CD4-positive, alpha-beta memory T cell (primary cell): ENCODE measurements at places on chromosomes 2 and 18. TPM values are rescaled to one million over a fixed set of nuclear protein-coding genes. Genes with fewer than 3 reads are reported as not detected.

TIGD1 gene
- 19.3 TPM for total RNA-seq

B4GALT6 gene
- total RNA-seq, result 0.94 TPM

SERPINB12 gene
- not detected for total RNA-seq

TSGA10 gene
- 22.6 TPM for total RNA-seq

FAM110C gene
- 2.5 TPM for total RNA-seq

CFAP210 gene
- total RNA-seq, result not detected

RFTN2 gene
- total RNA-seq, result not detected

MC5R gene
- not detected for total RNA-seq

PER2 gene
- total RNA-seq, result 13.4 TPM

SNRPD1 gene
- 24.4 TPM for total RNA-seq

SNTG2 gene
- total RNA-seq, result 1.3 TPM

GALNT14 gene
- total RNA-seq, result 0.32 TPM

GRCh38 chr2:98658816-98659490, 50.6 kb downstream of the UNC50 start:
- H3K4me3 ChIP-seq, result peak overlapping the region; percentile 50
- H3K4me1 ChIP-seq, result peaks cover 97% of the 10 kb centered on the region
- DNase-seq, result peak; percentile 30
- no peaks in the 10 kb centered on the region for H3K27me3 ChIP-seq
- peak overlapping the region; percentile 69 for H3K27ac ChIP-seq
- peaks cover 2% of the 10 kb centered on the region for H3K36me3 ChIP-seq

- no peaks in the 10 kb centered on the region for H3K4me1 ChIP-seq
- H3K4me3 ChIP-seq, result no peak overlapping the region
- H3K36me3 ChIP-seq, result no peaks in the 10 kb centered on the region
- H3K27ac ChIP-seq, result no peak overlapping the region
- no peak for DNase-seq
These were observed 197.1 kb upstream of the LHCGR start for GRCh38 chr2:48952614-48953013.

- H3K4me3 ChIP-seq, result no peak overlapping the region
- DNase-seq, result no peak
- H3K4me1 ChIP-seq, result no peaks in the 10 kb centered on the region
- no peak overlapping the region for H3K27ac ChIP-seq
- H3K36me3 ChIP-seq, result no peaks in the 10 kb centered on the region
These were observed 84.2 kb upstream of the FAM136A start for GRCh38 chr2:70385966-70386595.

GRCh38 chr2:112836163-112836560, 417 bp downstream of the IL1B start:
- no peak overlapping the region for H3K27ac ChIP-seq
- H3K4me1 ChIP-seq, result no peaks in the 10 kb centered on the region
- no peak for DNase-seq
- no peak overlapping the region for H3K4me3 ChIP-seq
- no peaks in the 10 kb centered on the region for H3K27me3 ChIP-seq
- no peaks in the 10 kb centered on the region for H3K36me3 ChIP-seq

GRCh38 chr2:102895376-102895775, 133.5 kb downstream of the TMEM182 start:
- no peak overlapping the region for H3K27ac ChIP-seq
- no peaks in the 10 kb centered on the region for H3K4me1 ChIP-seq
- no peak overlapping the region for H3K4me3 ChIP-seq
- no peaks in the 10 kb centered on the region for H3K27me3 ChIP-seq
- DNase-seq, result no peak

- H3K27ac ChIP-seq, result no peak overlapping the region
- no peak for DNase-seq
- no peak overlapping the region for H3K4me3 ChIP-seq
- no peaks in the 10 kb centered on the region for H3K27me3 ChIP-seq
- peaks cover 25% of the 10 kb centered on the region for H3K4me1 ChIP-seq
- H3K36me3 ChIP-seq, result no peaks in the 10 kb centered on the region
These were observed 38.7 kb upstream of the SLC1A4 start for GRCh38 chr2:64950226-64951160.

GRCh38 chr2:164717000-164717803, 95.9 kb upstream of the GRB14 start:
- H3K27ac ChIP-seq, result no peak overlapping the region
- H3K27me3 ChIP-seq, result no peaks in the 10 kb centered on the region
- DNase-seq, result no peak
- no peak overlapping the region for H3K4me3 ChIP-seq
- no peaks in the 10 kb centered on the region for H3K4me1 ChIP-seq

DNA sequence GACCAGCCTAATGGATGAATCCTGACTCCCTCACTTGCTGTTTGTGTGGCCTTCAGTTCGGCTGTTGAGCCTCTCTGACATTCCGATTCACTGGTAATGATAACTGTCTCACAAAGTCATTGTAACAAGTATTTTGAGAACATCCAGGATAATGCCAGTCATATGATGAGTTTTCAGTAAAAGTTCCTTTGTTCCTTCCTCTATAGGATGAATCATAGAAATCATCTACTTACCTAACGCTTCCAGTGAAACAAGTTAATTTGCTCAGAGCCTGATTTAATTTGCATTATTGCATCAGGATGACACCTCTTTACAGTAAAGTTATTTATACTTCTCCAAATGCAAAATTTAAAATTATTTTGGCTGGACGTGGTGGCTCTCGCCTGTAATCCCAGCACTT, 32.0 kb downstream of the RAB31 start:
- no peak overlapping the region for H3K4me3 ChIP-seq
- DNase-seq, result no peak
- no peak overlapping the region for H3K27ac ChIP-seq
- H3K27me3 ChIP-seq, result no peaks in the 10 kb centered on the region

DNA sequence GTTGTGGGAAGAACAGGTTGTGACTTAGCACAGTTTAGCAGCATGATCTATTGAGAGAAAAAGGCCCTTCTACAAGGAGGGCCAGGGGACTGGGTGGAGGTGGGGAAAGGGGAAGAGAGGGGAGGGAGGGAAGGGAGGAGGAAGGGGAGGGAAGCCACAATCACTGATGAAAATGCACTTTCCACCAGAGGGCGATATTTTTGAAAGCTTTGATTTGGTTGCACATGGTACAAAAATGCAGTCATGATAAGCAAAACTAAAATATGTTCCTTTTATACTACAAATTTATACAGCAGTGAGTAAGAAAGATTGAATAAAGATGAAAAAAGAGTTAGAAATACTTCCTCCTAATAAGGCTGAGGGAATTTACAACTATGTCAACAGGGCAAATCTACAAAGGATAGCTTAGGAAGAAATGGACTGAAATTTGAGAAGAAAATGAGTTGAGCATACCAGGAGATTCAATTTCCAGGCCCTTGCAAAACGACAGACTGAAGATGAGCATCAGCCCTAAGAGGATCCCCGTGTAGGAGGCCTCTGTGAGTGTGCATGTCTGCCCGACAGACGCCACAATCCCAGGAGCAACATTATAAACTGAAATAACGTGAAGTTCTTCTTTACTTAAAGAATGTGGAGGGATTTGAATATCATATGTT, 17.2 kb downstream of the SH3YL1 start:
- no peaks in the 10 kb centered on the region for H3K4me1 ChIP-seq
- H3K27me3 ChIP-seq, result no peaks in the 10 kb centered on the region
- peaks cover 12% of the 10 kb centered on the region for H3K36me3 ChIP-seq
- peak; percentile 33 for DNase-seq

- no peaks in the 10 kb centered on the region for H3K4me1 ChIP-seq
- no peak overlapping the region for H3K27ac ChIP-seq
- no peaks in the 10 kb centered on the region for H3K36me3 ChIP-seq
- H3K27me3 ChIP-seq, result no peaks in the 10 kb centered on the region
- H3K4me3 ChIP-seq, result no peak overlapping the region
- DNase-seq, result no peak
These were observed 364.5 kb downstream of the IRS1 start for GRCh38 chr2:226435146-226435545.

- no peaks in the 10 kb centered on the region for H3K27me3 ChIP-seq
- H3K4me1 ChIP-seq, result no peaks in the 10 kb centered on the region
- no peaks in the 10 kb centered on the region for H3K36me3 ChIP-seq
- no peak overlapping the region for H3K4me3 ChIP-seq
- H3K27ac ChIP-seq, result no peak overlapping the region
These were observed 133.9 kb downstream of the OSR1 start for GRCh38 chr2:19224486-19224885.

DNA sequence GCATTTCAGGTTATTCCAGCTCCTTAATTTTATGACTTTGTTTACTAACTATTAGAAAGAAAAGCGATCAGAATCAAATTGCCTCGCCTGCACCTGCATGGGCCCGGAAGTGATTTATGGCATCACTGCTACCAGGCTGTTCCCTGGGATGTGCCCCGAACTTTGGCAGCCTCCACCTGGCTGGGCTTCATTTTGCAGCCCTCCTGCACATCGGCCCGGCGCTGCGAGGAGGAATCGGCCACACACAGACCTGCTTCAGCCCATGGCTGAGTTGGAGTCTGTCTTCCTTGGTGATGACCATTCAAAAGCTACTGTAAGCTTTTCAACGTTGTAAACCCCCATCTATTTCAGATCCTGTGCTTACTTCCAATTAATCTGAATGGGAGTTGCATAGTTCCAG, 638.0 kb downstream of the RNF144A start:
- DNase-seq, result no peak
- no peak overlapping the region for H3K4me3 ChIP-seq
- no peaks in the 10 kb centered on the region for H3K27me3 ChIP-seq
- H3K36me3 ChIP-seq, result no peaks in the 10 kb centered on the region
- no peak overlapping the region for H3K27ac ChIP-seq

DNA sequence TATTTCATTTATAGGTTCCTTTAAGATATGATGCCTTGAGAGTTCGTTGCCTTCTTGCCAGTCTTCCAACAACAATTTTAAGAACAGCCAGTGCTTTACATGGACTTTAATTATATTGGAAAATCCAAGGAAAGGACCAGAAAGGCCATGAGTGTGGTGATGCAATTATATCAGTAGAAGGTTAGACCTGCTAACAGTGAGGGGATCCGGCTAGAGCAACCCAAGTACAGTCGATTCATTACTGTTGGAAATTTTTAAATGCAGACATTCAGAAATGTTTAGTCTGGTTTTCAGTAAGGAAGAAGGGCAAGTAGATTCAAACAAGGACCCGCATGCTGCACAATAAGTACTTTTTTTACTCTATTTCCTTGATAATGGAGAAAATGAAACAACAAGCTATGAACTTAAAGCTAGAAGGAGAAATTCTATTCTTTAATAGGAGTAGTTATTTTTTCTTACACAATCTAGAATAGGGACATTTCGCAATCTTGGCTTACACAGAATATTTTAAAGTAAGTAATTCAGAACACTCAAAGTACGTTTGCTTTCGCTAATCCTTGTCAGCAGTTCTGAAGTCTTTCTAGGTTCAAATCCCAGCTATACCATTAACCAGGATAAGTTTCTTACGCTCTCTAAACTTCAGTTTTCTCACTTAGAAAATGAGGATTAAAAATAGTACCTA, 405.5 kb downstream of the MEIS1 start:
- no peaks in the 10 kb centered on the region for H3K27me3 ChIP-seq
- no peak for DNase-seq
- H3K36me3 ChIP-seq, result no peaks in the 10 kb centered on the region
- no peak overlapping the region for H3K4me3 ChIP-seq
- no peaks in the 10 kb centered on the region for H3K4me1 ChIP-seq

GRCh38 chr2:63378589-63378988, 209.7 kb downstream of the WDPCP start:
- DNase-seq, result no peak
- H3K4me3 ChIP-seq, result no peak overlapping the region
- H3K4me1 ChIP-seq, result no peaks in the 10 kb centered on the region
- no peaks in the 10 kb centered on the region for H3K36me3 ChIP-seq

GRCh38 chr2:30949435-30949834, 142.2 kb upstream of the CAPN13 start:
- no peaks in the 10 kb centered on the region for H3K36me3 ChIP-seq
- no peaks in the 10 kb centered on the region for H3K27me3 ChIP-seq
- no peak overlapping the region for H3K4me3 ChIP-seq
- H3K27ac ChIP-seq, result no peak overlapping the region
- H3K4me1 ChIP-seq, result no peaks in the 10 kb centered on the region

DNA sequence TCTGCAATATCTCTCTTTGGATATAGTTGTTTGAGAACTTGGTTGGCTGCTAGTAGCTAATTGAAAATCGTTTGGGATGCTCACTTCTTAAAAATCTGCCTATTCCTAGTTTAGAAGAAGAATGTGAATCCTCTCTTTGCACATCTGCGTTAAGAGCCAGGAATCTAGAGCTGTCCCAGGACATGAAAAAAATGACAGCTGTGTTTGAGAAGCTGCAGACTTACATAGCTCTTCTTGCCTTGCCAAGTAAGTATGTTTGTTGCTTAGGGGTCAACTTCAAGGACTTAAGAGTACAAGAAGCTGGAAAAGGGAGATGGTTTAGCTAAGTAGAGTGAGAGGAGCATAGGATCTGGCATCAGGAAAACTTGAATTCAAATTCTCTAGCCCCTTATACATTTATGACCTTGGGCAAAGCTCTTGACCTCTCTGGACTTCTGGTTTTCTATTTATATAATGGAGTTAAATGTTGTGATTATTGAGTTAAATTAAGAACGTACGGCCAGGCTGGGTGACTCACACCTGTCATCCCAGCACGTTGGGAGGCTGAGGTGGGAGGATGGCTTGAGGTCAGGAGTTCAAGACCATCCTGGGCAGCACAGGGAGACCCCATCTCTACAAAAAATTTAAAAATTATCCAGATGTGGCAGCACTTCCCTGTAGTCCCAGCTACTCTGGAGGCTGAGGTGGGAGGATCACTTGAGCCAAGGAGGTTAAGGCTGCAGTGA, 55.2 kb upstream of the STON1 start:
- H3K27me3 ChIP-seq, result no peaks in the 10 kb centered on the region
- H3K36me3 ChIP-seq, result peaks cover 11% of the 10 kb centered on the region
- no peak overlapping the region for H3K4me3 ChIP-seq

- no peak overlapping the region for H3K27ac ChIP-seq
- no peak for DNase-seq
- no peaks in the 10 kb centered on the region for H3K27me3 ChIP-seq
- no peaks in the 10 kb centered on the region for H3K4me1 ChIP-seq
These were observed 141.0 kb downstream of the NR4A2 start for GRCh38 chr2:156191527-156191926.

GRCh38 chr2:43787895-43788294, 14.1 kb downstream of the DYNC2LI1 start:
- H3K27ac ChIP-seq, result no peak overlapping the region
- no peaks in the 10 kb centered on the region for H3K4me1 ChIP-seq
- H3K27me3 ChIP-seq, result no peaks in the 10 kb centered on the region

- H3K27ac ChIP-seq, result no peak overlapping the region
- DNase-seq, result no peak
- no peaks in the 10 kb centered on the region for H3K4me1 ChIP-seq
- H3K27me3 ChIP-seq, result no peaks in the 10 kb centered on the region
- H3K36me3 ChIP-seq, result no peaks in the 10 kb centered on the region
These were observed 72.6 kb downstream of the LRRC30 start for GRCh38 chr18:7303316-7304060.

DNA sequence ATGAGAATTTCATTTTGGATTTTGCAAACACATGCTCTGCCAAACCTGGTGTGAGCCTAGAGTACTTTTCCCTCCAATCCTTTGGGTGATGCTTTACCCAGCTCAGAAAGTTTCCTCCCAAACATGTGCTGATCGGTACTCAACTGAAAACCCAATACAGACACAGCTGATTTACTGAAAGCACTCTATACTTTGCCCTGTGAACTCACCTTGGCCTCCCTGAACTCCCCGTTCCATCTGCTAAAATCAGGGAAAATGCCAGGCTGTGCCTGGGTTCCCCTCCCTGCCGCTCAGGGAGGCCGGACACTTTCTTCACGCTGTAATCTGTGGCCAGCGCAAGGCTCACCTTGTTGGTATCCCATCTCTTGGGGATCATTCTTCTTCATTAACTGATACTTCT, 391.2 kb downstream of the CBLN2 start:
- DNase-seq, result no peak
- H3K4me3 ChIP-seq, result no peak overlapping the region
- H3K36me3 ChIP-seq, result no peaks in the 10 kb centered on the region
- H3K27ac ChIP-seq, result no peak overlapping the region
- no peaks in the 10 kb centered on the region for H3K27me3 ChIP-seq
